Sigmoid colon (tissue), 7 donors: ENCODE measurements at places on chromosomes 7 and 10. TPM values are rescaled to one million over a fixed set of nuclear protein-coding genes. Genes with fewer than 3 reads are reported as not detected.

GNG11 gene
- 12.9 TPM for total RNA-seq

DNA sequence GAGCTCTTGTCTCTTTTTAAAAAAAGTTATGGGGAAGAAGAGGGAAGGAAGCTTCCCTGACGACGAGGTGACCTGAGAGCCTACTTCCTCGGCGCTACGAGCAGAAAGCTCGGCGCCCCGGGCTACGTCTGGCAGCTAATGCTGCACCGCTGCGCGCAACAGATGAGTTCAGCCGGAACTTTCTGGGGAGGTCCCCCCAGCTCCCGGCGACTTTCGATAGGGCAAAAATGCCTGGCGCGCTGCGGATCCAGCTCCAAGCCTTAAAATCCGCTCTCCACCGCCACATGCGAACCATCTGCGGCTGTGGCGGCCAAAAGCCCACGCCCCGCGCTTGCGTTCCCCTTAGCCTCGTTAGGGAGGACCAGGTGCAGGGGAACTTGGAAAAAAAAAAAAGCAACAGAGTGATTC, 621 bp downstream of the P4HA1 start:
- peak; percentile 86 for DNase-seq

NEUROG3 gene
- not detected for total RNA-seq

GRCh38 chr10:102641402-102641801, 2.9 kb upstream of the TRIM8 start:
- DNase-seq, result no peak

DNA sequence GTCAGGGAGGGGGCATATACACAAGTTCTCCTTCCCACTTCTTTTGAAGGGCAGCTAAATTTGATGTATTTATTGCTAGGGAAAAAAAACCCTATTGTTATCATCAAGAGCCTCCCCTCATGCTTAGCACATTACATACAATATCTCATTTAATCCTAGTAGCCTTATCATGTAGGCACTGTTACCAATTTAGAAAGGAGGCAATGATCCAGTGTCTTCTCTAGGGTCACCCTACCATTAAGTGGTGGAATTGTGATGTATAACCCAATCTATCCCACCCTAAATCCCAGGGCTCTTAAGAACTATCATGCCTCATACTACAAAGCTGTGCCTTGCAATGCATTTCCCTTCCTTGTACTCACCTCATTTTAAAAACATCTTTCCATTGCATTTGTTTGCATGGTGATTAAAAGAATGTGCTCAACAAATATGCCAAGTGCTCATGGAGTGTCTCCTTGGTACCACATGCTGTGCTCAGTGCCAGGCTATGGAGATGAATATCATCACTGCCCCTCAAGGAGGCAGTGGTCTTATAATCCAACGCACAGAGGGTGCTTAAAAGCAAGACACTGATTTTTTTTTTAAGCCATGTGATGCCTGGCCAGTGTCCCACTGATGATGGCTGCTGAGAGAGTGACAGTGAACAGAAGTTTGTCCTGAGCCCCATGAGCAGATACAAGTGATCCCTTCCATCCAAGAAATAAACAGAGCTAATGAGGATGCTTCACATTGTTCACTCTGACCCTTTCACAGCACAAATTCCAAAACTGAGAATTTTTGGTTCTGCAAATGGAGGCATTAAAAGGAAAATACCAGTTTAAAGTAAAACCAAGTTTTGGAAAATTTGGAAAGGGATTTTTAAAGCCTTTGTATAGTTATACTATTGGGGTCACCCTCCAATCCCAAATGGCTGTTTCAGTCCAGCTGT, 98.2 kb downstream of the SORBS1 start:
- no peak for DNase-seq

DNA sequence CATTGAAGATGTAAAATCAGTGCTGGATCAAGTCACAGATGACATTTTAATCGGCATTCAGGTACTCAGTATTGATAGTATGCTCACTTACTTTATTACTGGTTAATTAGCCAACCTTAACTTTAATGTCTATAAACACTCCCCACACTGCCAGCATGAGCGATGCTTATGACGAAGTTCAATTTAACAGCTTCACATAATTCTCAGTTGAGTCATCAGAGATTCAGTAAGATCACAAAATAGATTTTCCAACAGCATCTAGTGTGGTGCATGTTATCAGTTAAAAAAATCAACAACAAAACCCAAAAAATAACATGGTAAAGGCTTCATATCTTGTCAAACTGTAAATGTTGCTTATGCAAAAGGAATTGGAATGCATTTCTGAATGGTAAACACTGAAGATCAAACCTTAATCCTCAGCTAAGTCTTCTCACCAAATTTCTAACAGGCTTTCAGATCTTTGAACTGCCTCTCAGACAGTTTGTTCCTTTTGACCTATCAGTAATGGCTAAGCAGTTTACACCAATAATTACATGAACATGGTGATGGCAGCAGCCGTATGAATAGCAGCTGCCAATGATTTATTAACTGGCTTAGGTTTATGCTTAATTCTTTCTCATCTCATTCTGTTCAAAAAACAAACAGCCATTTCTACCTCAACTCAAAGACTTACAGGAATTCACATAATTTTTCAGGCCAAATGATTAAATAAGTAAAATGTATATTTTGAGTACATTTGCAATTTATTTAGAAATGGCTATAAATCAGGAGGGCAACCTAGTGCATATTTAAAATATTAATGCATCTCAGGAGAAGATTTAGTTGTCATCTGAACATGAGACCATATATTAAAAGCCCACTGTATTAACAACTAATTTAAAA, 98.5 kb downstream of the CABCOCO1 start:
- no peak for DNase-seq

GRCh38 chr7:43140186-43140585, 27.7 kb downstream of the HECW1 start:
- DNase-seq, result no peak

DNA sequence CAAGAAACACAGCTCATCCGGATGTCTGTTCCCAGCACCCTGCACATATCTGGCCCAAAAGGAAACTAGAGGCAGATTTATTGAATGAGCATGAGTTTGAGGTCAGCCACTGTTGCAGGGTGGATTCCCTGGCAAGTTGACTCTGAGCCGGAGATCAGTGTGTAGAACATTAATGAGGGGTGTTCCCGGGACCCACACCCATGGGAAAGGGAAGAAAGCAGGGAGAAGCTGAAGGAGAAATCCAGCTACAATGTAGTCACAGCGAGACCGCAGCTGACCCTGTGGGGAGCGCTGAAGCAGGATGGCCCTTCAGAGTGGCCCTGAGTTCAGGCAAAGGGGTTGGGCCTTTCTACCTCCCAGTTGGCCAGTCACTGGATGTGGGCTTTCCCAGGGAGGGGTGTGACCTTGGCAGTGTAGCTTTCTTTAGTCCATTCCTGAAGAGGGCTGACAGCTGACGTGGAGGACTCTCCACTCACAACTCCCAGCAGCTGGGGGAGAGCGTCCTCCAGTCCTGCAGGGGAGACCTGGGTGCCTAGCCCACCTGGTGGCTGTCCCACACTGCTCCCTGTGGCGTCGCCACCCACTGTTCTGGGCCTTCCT, 324.2 kb upstream of the ZMIZ1 start:
- no peak for DNase-seq

HDAC9 gene
- total RNA-seq, result 22.2 TPM

GRCh38 chr7:155003376-155004214, 671 bp upstream of the PAXIP1 start:
- peak; percentile 90 for DNase-seq

GRCh38 chr7:91348711-91349110, 84.5 kb downstream of the FZD1 start:
- DNase-seq, result no peak

GRCh38 chr7:1707756-1708595, 37.9 kb downstream of the ELFN1 start:
- DNase-seq, result no peak

TBX20 gene
- total RNA-seq, result not detected

CCT6A gene
- total RNA-seq, result 85.4 TPM

DNA sequence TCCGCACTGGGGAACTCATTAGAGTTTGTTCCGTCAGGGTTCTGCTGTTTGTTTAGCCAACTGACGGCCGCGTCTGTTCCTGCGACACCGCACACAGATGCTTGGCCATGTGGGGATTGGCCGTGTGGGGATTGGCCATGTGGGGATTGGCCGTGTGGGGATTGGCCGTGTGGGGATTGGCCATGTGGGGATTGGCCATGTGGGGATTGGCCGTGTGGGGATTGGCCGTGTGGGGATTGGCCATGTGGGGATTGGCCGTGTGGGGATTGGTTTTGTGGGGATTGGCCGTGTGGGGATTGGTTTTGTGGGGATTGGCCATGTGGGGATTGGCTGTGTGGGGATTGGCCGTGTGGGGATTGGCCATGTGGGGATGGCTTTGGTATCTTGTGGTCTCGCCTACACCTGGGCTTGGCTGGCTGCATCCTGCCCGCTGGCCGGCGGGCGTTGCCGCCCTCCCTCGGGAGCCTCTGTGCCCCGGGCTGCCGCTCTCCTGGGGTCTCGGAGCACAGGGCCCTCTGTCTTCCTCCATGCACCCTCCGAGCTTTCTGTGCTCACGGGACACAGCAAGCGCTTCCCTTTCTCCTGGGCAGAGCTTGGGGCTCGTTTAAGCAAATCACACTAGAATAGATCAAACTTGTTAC, 62.5 kb downstream of the NKX6-2 start:
- DNase-seq, result no peak

RELN gene
- 3.5 TPM for total RNA-seq

DNA sequence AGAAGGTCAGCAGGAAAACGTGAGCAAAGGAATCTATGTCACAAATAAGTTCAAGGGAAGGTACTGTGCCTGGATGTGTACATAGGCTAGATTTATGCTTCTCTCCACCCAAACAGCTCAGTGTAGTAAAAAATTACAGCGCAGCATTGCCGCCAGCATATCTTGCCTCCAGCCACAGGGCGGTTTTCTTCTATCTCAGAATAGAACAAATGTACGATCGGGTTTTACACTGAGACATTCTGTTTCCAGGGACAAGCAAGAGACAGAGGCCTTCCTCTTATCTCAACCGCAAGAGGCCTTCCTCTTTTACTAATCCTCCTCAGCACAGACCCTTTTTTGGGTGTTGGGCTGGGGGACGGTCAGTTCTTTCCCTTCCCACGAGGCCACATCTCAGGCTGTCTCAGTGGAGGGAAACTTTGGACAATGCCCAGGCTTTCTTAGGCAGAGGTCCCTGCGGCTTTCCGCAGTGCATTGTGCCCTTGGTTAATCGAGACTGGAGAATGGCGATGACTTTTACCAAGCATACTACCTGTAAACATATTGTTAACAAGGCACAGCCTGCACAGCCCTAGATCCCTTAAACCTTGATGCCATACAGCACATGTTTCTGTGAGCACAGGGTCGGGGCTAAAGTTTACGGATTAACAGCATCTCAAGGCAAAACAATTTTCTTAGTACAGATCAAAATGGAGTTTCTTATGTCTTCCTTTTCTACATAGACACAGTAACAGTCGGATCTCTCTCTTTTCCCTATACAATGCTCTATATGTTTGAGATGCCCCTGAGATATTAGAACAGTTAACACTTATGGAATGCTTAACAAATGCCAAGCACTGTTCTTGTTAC, 11.6 kb upstream of the ABHD11 start:
- no peak for DNase-seq

CTNNA3 gene
- total RNA-seq, result 3.4 TPM

PMPCB gene
- 72.3 TPM for total RNA-seq

- DNase-seq, result no peak
Measured at GRCh38 chr7:23207021-23207420, 25.2 kb downstream of the NUP42 start.

TRDMT1 gene
- total RNA-seq, result 13.6 TPM

- no peak for DNase-seq
Measured at GRCh38 chr10:52967806-52968795, 195.5 kb upstream of the MBL2 start.

DNA sequence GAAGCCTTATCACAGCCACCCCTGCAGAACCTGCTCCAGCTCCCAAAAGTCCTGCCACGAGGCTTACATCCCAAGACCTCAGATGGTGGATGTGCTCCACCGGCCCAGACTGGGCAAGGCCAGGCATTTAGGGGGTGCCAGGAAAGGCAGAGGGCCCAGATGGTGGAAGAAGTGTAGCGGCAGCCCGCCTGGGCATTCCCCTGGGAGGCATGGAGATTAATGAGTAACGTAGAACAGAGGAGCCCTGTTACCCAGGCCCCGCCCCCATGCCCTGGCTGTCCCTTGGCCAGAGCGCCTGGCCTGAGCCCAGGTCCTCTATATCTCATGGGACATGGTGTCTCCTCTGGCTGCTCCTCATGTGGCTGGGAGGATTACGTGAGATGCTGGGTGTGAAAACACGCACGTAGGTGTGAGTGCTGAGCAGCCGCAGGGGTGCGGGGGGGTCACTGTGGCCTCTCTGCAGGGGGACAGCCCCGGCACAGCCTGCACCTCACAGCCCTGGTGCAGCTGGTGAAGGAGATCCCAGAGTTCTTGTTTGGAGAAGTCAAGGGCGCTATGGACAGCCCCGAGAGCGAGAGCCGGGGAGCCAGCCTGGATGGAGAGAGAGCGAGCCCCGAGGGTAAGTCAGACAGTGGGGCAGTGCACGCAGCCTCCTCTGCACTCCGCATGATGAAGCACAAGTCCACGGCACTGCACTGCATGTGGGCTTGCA, 52.9 kb downstream of the ZNF467 start:
- peak; percentile 79 for DNase-seq

DNA sequence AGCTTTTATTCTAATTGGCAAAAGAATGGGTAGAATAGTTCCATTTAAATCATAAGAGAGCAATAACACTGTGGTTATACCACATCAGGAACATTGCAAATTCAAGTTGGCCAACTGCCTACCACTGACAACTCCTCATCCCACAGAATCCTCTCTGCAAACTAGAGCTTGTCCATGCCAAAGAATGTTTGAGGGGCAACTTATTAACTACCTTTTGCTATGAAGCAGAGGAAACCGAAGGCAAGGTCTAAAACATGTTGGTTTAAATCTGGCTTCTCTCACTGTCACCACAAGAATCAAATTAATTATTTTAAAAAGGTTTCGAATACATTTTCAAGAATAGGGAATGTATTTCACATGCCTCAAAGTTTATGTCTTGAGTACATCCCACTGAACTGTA, 36.0 kb downstream of the RHOBTB1 start:
- DNase-seq, result no peak

OR9A2 gene
- not detected for total RNA-seq

SNCG gene
- total RNA-seq, result 51.4 TPM

DNA sequence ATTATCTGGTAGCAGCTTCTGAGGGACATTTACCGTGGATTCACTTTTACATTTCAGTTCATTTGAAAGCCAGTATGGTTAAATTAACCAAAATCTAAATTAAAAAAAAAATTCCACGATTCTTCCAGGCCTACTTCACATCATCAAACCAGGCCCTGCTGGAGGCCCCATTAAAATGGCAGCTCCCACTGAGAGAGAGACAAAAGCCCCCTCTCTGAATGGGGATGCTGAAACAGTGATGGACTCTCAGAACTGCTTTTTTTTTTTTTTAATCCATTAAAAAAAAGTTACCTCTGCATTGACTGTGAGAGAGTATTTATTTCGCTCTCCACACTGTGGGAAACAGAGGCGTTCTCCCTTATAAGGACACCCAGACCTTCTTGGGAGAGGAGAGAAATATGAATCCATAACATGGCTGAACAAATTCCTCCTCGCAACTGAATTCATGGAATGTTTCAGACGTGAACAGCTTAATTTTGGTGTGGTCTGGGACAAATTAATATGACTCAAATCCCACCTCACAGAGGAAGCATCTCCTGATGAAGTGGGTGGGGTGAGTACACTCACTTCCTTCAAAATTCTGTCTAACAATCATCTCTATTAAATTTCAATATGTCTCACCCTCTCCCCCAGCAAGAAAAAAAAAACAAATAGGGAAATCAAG, 73.5 kb downstream of the SAMD9 start:
- DNase-seq, result no peak

FAM241B gene
- 3.5 TPM for total RNA-seq

GRCh38 chr7:100974021-100974420, 4.7 kb downstream of the MUC12 start:
- no peak for DNase-seq

GRCh38 chr7:50725774-50726173, 56.9 kb downstream of the GRB10 start:
- DNase-seq, result no peak
